ENCODE measurements at places on chromosomes 12 and 14.

- DNase-seq, result no peak
Observed at GRCh38 chr14:74703043-74703442, 9.8 kb downstream of the AREL1 start.

DNA sequence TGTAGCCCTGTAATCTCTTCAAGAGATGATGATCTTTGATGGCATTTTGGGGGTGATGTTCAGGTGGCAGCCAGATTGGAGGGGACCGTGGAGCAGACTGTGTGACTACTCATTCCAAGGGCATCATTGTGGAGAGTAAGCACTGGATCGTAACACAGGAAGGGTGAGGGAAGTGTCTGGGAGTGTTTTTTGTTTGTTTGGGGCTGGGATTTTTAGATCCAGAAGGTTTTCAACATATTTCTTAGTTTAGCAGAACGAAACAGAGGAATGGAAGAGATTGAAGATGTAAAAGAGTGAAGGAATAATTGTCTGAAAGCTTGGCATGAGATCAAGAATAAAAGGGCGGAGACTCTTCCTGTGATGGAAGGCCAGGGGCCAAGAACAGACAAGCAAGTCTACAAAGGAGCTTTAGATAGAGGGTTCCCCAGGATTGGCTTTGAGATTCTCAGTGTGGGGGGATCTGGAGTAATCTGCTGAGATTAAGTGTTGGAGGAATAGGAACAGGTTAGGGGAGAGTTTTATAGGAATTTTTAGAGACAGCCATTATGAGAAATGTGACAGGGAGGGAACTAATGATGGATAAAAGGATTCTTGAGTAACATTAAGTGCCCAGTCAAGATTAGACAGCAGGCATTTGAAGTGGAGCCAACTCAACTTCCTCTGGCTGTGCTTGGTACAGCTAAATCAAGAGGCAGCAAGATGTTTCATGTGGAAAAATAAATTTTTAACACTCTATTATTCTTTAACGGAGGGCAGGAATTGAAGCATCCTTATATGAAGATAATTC, 79.7 kb upstream of the REP15 start:
- no peak for DNase-seq

- DNase-seq, result no peak
Observed at GRCh38 chr12:132205271-132206045, 61.2 kb downstream of the NOC4L start.

- no peak for DNase-seq
Observed at GRCh38 chr14:39681782-39682399, 249.7 kb upstream of the FBXO33 start.

DNA sequence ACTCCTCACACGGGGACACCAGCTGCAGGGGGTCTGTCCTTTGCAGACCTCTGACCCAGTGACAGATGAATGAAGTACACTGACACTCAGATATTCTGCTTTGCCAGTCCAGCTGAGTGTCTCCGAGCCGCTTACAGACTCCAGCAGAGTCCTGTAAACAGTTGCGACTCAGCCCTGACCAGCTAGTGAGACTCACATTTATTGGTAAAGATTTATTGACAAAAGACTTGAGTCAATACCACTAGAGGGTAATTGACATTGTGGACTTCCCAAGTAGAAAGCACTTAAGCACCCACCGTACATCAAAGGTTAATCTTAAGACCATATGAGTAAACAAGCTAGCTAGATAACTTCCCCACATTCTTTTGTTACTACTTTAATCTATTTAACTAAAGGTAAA, 9.8 kb upstream of the FKBP4 start:
- DNase-seq, result no peak
